Stimulated activated CD4-positive, alpha-beta T cell treated with anti-CD3 and anti-CD28 coated beads, Interleukin-1b, Interleukin-23, amount 100 ng/mL, for 48 hours (primary cell): ENCODE measurements at places on chromosomes 7 and 10.

DNA sequence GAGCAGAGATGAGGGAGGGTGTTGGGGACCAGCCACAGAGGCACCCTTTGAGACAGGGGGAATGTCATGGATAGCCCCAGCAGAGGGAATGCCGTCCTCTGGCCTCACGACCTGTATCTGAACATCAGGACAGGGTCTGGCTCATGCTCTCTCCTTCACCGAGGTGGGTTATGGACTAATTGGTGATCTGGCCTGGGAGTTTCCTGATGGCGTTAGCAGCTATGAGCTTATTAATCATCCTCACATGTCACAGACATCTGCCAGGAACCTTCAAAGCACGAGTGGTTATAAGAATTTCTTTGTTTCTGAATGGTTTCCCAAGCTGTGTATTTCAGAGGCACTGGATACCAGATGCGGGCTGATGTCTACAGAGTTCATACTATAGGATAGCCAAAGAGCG lies 6.9 kb downstream of the CPA4 start:
- no peak for DNase-seq

DNA sequence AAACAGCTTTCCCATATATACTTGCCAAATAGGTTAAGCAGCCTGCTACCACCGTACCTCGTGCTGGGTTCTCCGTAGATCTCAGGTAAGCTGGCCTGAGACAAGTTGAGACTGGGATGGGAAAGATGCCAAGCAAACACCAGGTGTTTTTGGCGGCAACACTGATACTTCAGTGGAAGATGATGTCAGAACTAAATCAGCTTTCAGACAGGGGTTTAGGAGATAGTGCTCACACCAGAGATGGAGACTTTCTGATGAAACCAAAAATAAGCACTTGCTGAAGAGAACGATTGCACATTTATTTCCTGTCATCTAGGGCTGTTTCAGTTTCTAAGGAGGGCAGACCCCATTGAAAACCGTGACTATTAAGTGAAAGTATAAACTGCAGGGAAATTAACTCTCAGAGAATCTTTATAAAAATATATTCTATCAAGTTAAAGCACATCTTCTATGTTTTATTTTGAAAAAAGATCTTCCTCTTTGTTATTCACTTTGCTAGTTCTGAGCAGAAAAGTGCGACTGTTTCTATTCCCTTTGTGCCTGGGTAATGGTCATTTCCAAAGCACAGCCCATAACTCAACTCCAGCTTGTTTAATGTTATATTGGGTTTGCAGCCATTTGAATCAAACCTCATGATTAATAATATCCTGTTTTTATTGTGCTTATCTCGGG lies 149.9 kb downstream of the CPED1 start:
- DNase-seq: no peak

- DNase-seq: no peak
These were observed 405.9 kb upstream of the KLF6 start for GRCh38 chr10:4190876-4191275.

DNA sequence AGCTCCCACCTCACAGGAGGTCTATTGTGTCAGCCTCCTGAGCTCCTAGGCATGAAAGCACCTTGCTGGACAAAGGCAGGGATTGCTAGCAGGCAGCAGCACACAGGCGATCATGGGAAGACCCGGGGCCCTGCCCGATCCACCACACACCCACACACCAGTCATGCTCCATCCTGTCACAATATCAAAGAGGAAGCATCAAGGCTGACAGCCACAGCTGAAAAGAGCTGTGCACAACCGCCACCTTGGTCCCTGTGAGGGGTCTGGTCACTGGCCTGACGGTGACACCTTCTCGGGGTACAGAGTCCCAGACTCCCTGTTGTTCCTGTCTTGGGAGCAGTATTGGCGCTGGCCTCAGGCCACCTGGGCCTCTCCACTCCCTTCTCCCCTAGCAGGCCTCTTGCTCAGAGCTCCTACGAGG lies 89.7 kb upstream of the RET start:
- no peak for DNase-seq

DNA sequence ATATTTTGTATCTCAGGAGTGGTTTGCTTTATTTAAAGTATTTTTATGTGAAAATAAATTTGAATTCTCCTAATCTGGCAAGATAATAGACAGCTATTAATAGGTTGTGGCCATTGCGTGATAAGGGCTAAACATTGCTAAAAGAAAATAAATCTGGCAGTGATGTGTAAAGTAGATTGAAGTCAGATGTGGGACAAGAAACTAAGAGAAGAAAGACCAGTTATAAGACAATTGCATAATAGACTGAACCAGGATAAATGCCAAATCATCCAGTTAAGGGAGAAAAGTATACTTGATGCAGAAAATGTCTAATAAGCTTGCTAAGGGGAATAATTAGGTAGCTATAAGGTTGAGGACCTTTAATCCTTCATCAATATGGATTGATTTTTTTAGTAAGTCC lies 197.5 kb upstream of the CSTF2T start:
- no peak for DNase-seq

GRCh38 chr7:151393031-151393977 lies 16.5 kb downstream of the WDR86 start:
- DNase-seq: no peak
